ENCODE measurements at places on chromosomes 6 and 20.

DNA sequence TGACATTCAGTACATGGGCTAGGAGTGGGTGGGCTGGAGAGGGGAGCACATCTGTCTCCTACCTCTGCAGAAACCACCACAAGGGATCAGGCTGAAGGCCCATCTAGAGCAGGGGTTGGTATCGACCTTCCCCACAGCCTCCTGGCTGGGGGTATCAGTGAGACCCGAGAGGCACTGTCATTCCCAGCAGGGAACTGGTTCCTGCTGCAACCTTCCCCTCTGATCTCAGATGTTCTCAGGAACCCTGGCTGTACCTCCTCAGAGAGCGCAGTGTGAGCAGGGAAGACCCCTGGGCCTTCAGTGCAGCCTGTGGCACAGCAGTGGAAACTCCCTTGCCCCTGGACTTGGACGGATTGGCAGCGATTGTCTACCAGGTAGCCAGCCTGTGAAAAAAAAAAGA lies 7.8 kb downstream of the IP6K3 start:
- DNase-seq, result no peak

DNA sequence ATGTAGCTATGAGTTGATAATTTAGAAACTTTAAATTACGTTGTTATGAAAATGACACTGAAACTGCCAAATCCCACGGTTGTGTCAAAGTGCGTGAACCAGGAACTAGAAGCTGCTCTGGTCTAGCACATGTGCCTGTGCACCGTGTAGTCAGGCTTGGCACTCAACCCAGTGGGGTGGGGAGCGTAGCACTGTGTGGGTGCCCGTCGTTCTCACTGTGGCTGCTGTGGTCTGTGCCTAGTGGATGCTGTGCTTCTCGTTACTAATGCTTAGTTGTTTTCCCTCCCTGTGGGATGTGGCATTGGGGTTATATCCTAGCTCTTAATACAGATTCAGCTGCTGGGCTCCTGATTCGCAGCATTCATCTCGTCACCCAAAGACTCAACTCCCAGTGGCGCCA lies 46.2 kb upstream of the ADIG start:
- DNase-seq, result no peak

GRCh38 chr20:31713312-31714273 lies 9.1 kb downstream of the BCL2L1 start:
- no peak for DNase-seq

- DNase-seq, result no peak
These were observed 101.4 kb downstream of the PRDM1 start for GRCh38 chr6:106187424-106187982.

- no peak for DNase-seq
These were observed 639.2 kb downstream of the MAFB start for GRCh38 chr20:40049854-40050253.

- DNase-seq, result no peak
These were observed 45.9 kb upstream of the CSE1L start for GRCh38 chr20:48999890-49000870.

DNA sequence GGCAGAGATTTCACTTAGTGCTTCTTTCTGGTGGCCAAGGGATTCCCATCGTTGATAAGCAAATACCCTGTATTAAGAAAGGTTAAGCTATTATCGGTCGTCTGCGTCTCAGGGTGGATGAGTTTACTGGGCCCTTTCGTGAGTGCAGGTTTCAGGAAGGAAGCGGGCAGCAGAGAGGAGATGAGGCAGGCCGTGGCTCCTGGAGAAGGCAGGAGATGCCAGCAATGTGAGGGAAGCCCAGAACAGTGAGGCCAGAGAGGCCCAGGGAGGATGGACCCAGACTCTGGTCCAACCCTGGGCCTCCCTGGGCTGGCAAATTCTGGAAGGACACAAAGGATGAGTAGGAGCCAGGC lies 11.2 kb downstream of the TFEB start:
- no peak for DNase-seq

GRCh38 chr6:34341481-34341971 lies 50.9 kb downstream of the NUDT3 start:
- no peak for DNase-seq

- DNase-seq, result no peak
These were observed 250.9 kb downstream of the HIVEP2 start for GRCh38 chr6:142694054-142694453.

DNA sequence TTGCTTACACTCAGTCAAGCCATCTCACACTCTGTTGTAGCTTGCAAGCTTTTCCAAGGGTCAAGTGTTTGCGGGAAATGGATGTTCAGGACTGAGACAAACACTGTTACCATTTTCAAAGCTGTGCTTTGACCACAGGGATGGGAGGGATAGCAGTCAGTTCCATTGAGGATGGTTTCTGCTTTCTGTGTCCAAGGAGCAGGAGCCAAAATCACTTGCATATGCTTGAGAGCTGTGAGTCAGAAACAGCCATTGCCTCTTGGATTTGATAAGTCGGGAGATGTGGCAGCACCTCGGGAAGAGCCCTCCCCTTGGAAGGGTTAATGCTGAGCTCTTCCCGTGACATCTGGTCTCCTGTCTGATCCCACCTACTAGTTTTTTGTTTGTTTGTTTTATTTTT lies 85.2 kb downstream of the TCP11 start:
- DNase-seq, result no peak

GRCh38 chr20:36051318-36052116 lies 83.1 kb downstream of the CNBD2 start:
- no peak for DNase-seq

DNA sequence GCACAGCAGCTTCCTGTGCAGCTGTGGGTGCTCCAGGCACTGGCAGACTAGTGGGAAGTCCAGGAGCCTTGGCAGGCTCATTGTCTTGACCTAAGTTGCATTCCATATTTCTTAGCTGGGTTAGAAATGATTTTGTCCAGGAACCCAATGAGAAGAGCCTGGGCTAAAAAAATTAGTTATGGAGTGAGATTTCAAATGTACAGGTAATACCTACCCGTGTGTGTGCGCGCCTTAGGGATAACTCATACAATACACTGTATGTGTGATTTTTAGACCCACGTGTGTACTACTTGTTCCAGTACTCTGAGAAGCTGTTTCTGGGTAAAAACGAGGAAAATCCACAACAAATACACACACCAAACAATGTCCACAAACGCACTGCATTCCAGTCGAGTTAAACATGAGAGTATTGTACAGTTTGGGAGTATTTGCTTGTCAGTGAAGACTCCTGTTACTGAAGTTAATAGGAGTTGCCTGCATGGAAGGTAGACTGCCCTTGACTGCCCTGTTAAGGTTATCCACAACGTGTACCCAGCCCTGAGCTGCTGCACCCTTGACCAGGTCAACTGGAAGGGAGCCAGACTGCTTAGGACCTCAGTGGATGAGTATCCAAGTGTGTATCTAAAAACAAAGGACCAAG lies 1.4 kb downstream of the PAQR8 start:
- DNase-seq, result no peak

GRCh38 chr6:10740061-10740460 lies 7.5 kb upstream of the TMEM14B start:
- DNase-seq, result no peak

DNA sequence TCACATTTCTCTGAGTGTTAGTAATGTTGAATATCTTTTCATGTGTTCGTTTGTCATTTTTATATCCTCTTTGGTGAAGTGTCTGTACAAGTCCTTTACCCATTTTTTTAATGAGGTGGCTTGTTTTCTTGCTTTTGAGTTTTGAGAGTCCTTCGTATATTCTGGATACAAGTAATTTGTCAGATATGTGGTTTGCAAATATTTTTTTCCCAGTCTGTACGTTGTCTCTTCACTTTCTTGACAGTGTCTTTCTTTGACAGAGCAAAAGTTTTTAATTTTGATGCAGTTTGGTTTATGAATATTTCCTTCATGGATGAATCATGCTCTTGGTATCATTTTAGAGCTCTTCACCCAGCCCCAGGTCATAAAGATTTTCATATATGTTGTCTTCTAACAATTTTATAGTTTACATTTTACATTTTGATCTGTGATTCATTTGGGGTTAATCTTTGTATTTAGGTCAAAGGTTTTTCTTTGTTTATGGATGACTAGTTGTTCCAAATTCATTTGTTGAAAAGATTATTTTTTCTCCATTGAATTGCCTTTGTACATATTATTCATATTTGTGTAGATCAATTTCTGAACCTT lies 152.5 kb downstream of the MRPL14 start:
- DNase-seq, result no peak

DNA sequence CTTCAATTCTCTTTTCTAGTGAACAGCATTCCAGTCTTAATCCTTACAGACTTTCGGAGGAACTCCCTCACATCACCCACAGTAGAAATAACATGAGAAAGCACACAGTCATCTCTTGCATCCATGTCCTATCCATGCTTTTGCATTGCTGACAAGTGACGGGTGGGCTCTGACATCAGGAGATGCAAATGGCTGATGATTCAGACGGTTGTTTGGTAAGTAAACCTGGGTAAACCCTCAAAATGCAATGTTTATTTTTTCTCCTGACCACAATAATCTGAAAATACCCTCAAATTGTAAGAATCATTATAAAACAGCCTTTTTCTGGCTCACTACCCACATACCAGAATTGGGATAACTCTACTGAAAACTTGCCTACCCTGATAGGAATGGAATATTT lies 792.0 kb downstream of the MAFB start:
- DNase-seq, result no peak

- no peak for DNase-seq
These were observed 46.8 kb upstream of the RREB1 start for GRCh38 chr6:7060769-7061516.

GRCh38 chr6:4593951-4594350 lies 182.3 kb upstream of the CDYL start:
- no peak for DNase-seq

All from esophagus squamous epithelium (tissue), 5 donors.